ENCODE measurements at places on chromosomes 6 and 20.

DNA sequence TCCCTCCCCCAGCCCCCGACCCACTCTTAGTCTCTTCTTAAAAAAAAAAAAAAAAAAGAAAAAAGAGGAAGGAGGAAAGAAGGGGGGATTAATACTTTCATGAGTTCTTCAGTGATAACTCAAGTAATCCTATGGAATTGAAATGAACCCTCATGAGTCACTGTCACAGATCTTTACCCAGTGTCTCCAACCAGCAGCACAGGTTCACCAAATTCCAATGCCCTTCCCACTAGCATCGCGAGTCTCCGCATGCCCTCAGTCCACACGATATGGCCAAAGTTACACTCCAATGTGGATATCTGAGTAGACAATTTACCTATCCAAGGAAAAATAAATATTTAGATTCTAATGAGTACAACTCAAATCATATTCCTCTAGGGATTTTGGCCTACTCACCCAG, 74.5 kb downstream of the MDN1 start:
- no peak for DNase-seq

DNA sequence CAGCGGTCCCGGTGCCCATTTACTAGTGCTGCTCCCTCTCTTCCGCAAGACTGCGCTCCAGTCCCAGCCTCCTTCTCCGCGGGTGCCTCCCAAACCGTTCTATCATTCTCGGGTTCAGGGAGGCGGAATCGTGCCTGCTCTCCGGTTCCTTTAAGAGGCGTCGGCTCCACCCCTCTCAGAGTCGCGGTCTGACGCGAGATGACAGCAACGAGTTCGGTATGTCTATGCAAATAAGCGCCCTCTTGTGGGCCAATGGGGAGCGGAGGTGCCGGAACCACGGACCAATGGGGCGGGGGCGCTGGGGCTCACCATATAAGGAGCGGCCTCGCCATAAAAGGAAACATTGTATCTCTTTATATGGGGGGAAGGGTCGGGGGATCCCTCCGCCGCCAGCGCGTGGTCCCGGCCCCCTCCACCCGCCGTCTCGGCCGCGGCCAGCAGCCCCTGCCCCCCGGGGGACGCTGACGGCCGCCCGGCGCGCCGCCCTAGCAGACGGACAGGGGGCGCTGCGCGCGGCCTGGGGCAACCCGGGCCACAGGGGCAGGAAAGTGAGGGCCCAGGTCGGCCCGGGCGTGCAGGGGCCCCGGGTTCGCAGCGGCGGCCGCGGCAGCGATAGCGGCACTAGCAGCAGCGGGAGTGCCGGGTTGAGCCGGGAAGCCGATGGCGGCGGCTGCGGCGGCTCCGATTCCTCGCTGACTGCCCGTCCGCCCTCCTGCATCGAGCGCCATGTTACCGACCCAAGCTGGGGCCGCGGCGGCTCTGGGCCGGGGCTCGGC, at the start of gene SRF:
SRF (plus strand) TSS at position 339 of the 776 bp plus-strand sequence; CDS start at position 727, 388 bp downstream.
- peak; percentile 100 for DNase-seq

GRCh38 chr20:62151835-62152364, 8.3 kb downstream of the SS18L1 start:
- no peak for DNase-seq

- DNase-seq: no peak
Measured at GRCh38 chr20:34439168-34439567, 76.1 kb downstream of the ITCH start.

DNA sequence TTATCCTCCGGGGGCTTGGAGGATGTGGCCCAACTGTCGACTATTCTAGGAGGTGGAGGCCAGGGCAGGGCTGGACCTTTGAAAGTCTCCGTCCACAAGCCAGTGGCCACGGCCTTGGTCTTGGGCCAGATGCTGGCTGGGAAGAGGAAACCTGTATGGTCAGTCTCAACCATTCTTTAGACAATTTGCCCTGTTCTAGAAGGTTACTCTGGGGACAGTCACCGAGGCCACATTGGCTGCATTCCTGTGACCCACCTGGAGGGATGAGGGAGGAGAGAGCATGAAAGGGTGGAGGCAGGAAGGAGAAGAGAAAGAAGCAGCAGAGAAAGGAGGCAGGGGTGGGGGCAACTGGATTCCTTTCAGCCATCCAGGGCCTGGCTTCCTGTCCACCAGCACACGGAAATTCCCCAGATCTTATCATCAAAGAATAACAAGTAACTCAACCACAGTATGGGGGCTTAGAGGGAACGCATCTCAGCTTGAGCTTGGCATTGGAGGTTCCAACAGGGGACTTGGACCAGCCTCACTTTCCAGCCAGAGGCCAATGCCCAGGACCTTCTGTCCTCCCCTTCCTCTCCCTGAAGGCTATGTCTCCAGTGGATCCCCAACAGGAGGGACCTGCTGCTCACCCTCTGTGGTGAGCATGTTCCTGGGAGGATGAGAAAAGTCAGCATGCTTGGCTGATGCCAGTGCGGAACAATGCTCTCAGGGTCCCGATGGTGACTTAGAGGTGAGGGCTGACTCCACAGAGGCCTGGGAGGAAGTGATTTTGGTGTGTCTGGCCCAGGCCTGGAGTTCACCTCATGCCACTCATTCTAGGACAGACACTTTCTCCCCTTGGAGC, 30.4 kb downstream of the TGM2 start:
- DNase-seq: no peak

GRCh38 chr6:15086348-15087158, 159.3 kb upstream of the JARID2 start:
- no peak for DNase-seq

GRCh38 chr6:31175971-31176370, 5.5 kb upstream of the POU5F1 start:
- DNase-seq: no peak

DNA sequence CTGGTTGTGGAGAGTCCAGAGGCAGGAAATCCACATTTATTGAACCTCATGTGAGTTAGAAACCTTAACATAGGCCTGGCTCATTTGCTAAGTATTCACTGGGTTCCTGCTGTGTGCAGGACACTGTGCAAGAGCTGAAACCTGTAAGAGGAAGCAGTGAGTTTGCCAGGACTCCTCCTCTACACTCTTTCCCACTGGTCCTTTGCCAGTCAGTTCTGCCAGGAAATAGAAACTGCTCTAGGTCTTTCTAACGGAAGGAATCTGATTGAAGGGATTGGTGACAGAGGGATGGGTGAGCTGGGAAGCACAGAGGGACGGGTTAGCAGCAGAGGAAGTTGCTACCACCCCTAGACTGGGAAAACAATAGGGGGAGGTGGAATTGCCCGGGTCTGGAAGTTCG, 234.2 kb upstream of the ECI2 start:
- DNase-seq: no peak

DNA sequence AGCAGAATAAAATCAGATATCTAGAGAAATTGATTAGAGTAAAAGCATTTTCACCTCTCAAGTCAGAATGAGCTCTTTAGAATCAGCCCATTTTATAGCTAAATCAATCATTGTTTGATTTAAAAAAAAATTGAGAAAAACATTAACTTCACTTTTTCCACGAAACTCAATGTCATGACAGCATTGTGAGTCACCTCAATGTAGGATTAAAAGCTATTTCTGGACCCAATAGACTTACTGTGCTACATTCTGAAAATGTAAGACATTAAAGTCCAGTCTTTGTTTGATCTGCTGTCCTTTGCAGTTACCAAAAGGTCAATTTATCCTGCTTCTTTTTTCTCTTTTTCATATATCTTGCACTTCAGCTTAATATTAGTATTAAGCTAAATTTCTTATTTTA, 519.4 kb upstream of the ZNF337 start:
- no peak for DNase-seq
